ENCODE measurements at places on chromosomes 3 and 15. TPM values are rescaled to one million over a fixed set of nuclear protein-coding genes. Genes with fewer than 3 reads are reported as not detected.

The SCAP gene
- 80.0 TPM for total RNA-seq

GRCh38 chr3:143851331-143852017 is 3.2 kb upstream of the SLC9A9 start:
- no peak overlapping the region for H3K27ac ChIP-seq
- H3K4me3 ChIP-seq: no peak overlapping the region
- H3K36me3 ChIP-seq: no peaks in the 10 kb centered on the region
- no peak for DNase-seq
- peaks cover 13% of the 10 kb centered on the region for H3K4me1 ChIP-seq

The CAMK2N2 gene
- total RNA-seq: not detected

The AP3B2 gene
- total RNA-seq: not detected

GRCh38 chr15:61275901-61276300 is 46.8 kb upstream of the RORA start:
- H3K27me3 ChIP-seq: no peaks in the 10 kb centered on the region
- no peaks in the 10 kb centered on the region for H3K4me1 ChIP-seq
- no peak overlapping the region for H3K27ac ChIP-seq
- H3K36me3 ChIP-seq: no peaks in the 10 kb centered on the region
- no peak for DNase-seq

- H3K27ac ChIP-seq: no peak overlapping the region
- no peak for DNase-seq
- H3K4me3 ChIP-seq: no peak overlapping the region
- H3K4me1 ChIP-seq: peaks cover 9% of the 10 kb centered on the region
- H3K27me3 ChIP-seq: no peaks in the 10 kb centered on the region
- H3K36me3 ChIP-seq: no peaks in the 10 kb centered on the region
Measured at GRCh38 chr3:69236812-69237707, 114.7 kb upstream of the LMOD3 start.

GRCh38 chr15:88658972-88659931 is 20.4 kb downstream of the ISG20 start:
- peaks cover 19% of the 10 kb centered on the region for H3K4me1 ChIP-seq
- no peaks in the 10 kb centered on the region for H3K27me3 ChIP-seq
- H3K27ac ChIP-seq: peak overlapping the region; percentile 54
- DNase-seq: no peak

DNA sequence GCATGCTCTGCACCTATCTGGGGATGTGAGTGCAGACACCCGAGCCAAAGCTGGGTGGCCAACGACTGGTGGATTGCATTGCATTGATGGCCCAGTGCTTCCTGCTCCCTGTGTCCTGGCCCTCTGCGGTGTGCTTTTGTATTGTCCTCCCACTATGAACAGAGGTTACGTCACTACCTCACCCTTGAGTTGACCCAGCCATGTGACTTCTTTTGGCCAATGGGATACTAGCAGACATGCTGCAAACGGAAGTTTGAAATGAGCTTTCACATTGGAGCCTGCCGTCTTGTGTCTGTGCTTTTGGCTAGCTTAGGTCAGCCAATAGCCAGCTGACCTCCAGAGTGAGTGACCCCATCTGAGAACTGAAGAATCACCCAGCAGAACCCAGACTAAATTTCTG is 15.3 kb upstream of the TBC1D21 start:
- no peak overlapping the region for H3K4me3 ChIP-seq
- no peaks in the 10 kb centered on the region for H3K36me3 ChIP-seq
- H3K4me1 ChIP-seq: no peaks in the 10 kb centered on the region
- DNase-seq: no peak
- H3K27me3 ChIP-seq: no peaks in the 10 kb centered on the region

DNA sequence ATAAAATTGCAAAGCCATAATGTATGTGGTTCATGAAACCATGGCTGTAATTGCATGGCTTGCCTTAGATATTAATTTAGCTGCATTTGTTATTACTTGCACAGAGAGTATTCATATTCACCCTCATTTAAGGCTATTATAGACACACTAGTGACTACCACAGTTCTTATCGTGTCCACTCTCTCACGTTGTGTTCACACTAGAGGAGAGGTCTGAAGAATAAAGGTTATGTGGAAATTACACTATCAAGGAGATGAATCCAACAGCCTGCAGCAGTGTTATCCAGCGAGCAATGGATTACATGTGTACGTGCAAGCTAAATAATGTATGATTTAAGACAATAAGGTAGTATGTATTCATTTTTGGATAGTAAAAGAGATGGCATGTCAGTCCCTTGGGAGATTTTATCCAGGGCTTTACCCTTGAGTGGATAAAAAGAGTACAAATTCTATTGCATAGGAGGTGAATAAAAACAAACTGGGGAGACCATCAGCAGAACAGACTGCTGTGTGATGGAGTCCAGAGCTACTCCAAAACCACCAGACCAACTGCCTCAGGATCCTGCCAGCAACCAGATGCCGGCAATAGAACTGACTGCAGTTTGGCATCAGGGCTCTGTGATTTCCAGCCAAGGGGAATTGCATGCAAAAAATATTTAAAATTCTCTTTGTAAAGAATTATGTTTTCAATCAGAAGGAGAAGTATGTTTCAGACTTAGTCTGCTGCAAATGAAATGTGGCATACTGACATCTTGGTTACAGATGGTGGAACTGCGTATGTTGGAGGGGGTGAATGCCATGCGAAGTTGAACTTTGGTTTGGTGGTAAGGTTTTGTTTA is 146.6 kb downstream of the RBMS3 start:
- H3K4me1 ChIP-seq: peaks cover 54% of the 10 kb centered on the region
- DNase-seq: no peak
- H3K27me3 ChIP-seq: no peaks in the 10 kb centered on the region
- no peaks in the 10 kb centered on the region for H3K36me3 ChIP-seq
- H3K27ac ChIP-seq: peak overlapping the region; percentile 13

DNA sequence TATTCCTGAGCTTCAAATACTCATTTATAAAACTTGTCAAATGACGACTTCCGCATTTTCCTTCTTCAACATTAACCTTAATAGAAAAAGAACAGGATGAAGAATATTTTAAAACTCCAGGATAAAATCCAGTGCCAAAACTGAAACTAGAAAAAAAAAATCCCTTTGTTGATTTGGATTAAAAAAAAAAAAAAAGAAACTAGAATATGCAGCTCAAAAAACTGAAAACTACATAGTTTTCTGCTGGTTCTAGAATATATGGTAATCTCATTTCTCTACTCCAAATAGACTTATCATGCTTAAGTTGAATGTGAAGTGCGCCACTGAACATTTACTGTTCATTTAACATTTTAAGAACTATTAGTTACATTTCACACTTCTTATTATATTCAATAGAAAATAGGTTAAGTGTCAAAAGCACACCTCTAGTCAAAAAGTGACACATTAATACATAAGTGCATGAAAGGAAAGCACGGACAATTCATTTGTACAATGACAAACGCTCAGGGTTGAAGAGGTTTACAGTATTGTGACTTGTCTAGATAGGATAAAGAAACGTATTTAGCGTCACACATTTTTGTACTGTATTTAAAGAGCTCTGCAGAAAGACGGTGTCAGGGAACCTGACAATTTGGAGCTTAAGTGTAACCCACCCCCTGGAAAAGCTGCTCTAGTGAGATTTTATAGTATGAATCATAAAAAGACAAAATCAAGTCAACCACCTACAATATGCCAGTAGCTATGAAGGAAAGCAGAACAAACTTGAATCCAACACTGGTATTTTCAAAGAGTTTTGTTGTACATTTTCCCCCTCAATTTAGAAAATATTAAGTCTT is 5.8 kb downstream of the TRA2B start:
- peaks cover 8% of the 10 kb centered on the region for H3K36me3 ChIP-seq
- peaks cover 78% of the 10 kb centered on the region for H3K4me1 ChIP-seq
- H3K27ac ChIP-seq: peak overlapping the region; percentile 13

The C3orf85 gene
- total RNA-seq: not detected

GRCh38 chr3:58116161-58116955 is 94.4 kb downstream of the DNASE1L3 start:
- peak overlapping the region; percentile 58 for H3K27ac ChIP-seq
- DNase-seq: no peak
- H3K27me3 ChIP-seq: no peaks in the 10 kb centered on the region
- peaks cover 43% of the 10 kb centered on the region for H3K36me3 ChIP-seq
- H3K4me3 ChIP-seq: no peak overlapping the region

- H3K4me1 ChIP-seq: no peaks in the 10 kb centered on the region
- no peaks in the 10 kb centered on the region for H3K36me3 ChIP-seq
- no peak overlapping the region for H3K4me3 ChIP-seq
- no peak overlapping the region for H3K27ac ChIP-seq
Measured at GRCh38 chr15:57866149-57866736, 159.7 kb downstream of the POLR2M start.

- no peak overlapping the region for H3K4me3 ChIP-seq
- no peaks in the 10 kb centered on the region for H3K4me1 ChIP-seq
- H3K36me3 ChIP-seq: peaks cover 48% of the 10 kb centered on the region
- no peak overlapping the region for H3K27ac ChIP-seq
- DNase-seq: no peak
- H3K27me3 ChIP-seq: no peaks in the 10 kb centered on the region
Measured at GRCh38 chr3:33401781-33402180, 38.4 kb downstream of the UBP1 start.

GRCh38 chr15:101221902-101222301 is 29.9 kb downstream of the CHSY1 start:
- no peak for DNase-seq
- H3K4me3 ChIP-seq: no peak overlapping the region

DNA sequence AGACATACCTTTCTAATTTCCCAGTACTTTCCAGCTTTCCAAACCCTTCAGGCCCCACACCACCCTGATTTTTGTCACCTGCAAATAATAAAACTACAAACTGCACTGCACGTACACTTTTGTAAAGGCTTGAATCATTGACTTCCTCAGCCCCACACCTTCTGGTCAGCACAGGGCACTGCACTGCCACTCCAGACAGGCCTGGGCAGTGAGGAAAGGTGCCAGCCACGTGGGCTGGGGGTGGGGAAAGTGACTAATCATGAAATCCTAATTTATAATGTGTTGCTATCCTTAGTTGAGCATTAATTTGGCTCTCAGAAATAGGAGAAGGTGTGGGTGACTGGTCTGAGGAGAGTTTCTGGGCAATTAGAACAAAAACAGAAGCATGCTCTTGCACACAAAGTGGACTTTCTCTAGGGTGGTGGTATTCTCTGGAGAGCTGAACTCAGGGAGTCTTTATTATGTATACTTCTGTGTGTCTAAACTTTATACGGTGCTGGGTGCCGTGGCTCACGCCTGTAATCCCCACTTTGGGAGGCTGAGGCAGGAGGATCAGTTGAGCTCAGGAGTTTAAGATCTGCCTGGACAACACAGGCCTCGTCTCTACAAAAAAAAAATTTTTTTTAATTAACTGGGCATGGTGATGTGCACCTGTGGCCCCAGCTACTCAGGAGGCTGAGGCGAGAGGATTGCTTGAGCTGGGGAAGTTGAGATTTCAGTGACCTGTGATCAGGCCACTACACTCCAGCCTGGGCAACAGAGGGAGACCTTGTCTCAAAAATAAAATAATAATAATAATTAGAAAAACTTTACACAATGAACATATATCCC is 58.2 kb upstream of the FLNB start:
- no peaks in the 10 kb centered on the region for H3K36me3 ChIP-seq
- H3K27me3 ChIP-seq: no peaks in the 10 kb centered on the region
- no peak for DNase-seq
- peak overlapping the region; percentile 93 for H3K27ac ChIP-seq

DNA sequence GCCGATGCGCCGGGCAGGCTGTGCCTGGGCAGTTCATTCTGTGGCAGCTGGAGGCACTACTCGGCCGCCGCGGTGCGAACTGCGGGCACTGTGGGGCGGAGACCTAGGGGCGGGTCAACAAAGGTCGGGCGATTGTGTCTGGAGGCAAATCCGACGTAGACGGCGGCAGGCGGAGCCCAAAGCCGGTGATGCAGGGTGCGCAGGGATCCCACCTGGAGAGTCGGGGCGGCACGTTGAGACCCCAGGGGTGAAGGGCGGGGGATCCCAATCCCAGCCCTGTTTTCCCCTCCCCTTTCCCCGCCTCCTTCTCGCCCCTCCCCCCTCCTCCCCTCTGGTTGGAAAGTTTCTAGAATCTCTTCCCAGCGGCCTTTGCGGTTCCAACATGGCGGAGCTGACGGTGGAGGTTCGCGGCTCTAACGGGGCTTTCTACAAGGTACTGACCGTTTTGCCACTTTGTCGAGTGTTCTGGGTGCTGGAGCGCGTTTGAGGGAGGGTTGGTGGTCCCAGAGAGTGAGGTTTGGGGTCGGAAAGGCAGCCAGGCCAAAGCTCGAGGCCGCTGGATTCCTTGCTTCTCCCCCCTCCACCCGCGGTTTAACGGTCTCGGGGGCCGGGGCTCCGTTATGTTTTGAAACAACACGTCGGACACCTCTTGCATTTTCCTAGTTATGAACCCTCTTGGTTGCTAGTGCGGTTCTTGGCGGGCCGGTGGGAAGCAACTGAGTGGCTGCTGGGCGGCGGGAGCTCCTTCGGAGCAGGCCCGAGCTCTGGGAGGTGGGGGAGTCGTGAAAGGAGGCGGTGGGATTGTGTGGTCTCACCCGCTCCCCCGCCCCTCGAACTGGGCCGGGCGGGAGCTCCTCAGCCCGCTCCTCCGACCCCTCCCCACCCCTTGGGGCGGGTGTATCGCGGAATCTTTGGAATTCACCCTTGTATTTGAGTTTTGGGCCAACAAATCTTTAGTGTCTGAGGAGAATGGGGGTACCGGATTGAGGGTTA is at the start of gene FXR1:
FXR1 (plus strand) TSS at position 367 of the 993 bp plus-strand sequence; CDS start at position 383, 16 bp downstream.
- H3K4me3 ChIP-seq: peak within 1 kb of the TSS; percentile 100
- H3K4me1 ChIP-seq: peaks cover 30% of the 10 kb centered on the region
- peak; percentile 57 for DNase-seq
- no peaks in the 10 kb centered on the region for H3K36me3 ChIP-seq
- H3K27me3 ChIP-seq: no peaks in the 10 kb centered on the region

DNA sequence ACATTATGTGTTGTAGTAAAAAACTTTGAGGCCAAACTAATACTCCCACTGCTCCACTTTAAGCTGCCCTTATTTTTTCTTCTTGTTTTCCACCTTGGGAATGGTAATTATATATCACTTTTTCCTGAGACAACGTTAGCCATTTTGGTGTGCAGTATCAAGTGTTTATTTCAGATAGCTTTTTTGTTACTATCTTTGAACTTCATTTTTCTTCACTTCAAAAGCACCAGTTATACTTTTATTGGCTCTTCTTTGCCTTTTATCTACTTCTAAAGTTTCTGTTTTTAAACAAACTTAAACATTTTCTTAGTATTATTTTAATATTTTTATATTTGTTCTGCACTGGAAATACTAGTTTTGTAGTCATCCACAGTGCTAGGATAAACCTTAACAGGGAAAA is 6.5 kb downstream of the TOPAZ1 start:
- no peaks in the 10 kb centered on the region for H3K4me1 ChIP-seq
- H3K4me3 ChIP-seq: no peak overlapping the region
- H3K27ac ChIP-seq: no peak overlapping the region
- H3K36me3 ChIP-seq: no peaks in the 10 kb centered on the region
- DNase-seq: no peak

The SNTN gene
- total RNA-seq: not detected

DNA sequence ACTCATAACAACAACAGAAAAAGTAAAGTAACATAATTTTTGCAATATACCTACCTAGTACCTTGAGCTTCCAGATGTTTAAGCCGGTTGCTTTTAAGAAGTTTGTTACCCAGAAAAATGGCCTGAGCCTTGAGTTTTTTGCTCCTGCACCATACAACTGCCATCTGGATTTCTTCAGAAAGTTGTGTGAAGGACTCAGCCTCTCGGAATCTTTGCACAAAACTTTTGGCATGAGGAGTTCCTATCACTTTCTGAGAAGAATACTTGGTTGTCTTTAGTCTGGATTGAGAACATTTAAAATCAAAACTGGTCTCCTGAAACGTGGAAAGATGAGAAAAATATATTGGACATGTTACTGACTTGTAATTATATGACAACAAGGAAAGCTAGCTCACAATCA is 17.3 kb downstream of the GTPBP8 start:
- no peak overlapping the region for H3K4me3 ChIP-seq
- peaks cover 28% of the 10 kb centered on the region for H3K36me3 ChIP-seq
- no peak overlapping the region for H3K27ac ChIP-seq
- no peaks in the 10 kb centered on the region for H3K4me1 ChIP-seq

All from thoracic aorta (tissue), 2 donors.